ENCODE measurements at places on chromosomes 12 and 14. TPM values are rescaled to one million over a fixed set of nuclear protein-coding genes. Genes with fewer than 3 reads are reported as not detected.

RNF212B gene
- polyA plus RNA-seq: not detected

ASCL1 gene
- polyA plus RNA-seq: 1.8 TPM

FAM222A gene
- polyA plus RNA-seq: 45.3 TPM

VASH1 gene
- polyA plus RNA-seq: 0.14 TPM

ATP23 gene
- 13.2 TPM for polyA plus RNA-seq

TSPAN11 gene
- polyA plus RNA-seq: 1.5 TPM

TSPAN9 gene
- 3.7 TPM for polyA plus RNA-seq

Data from Purkinje cell (primary cell).